ENCODE measurements at places on chromosomes 12 and 14.
A peak's percentile ranks its signal among the peaks of the same experiment; 100 is the strongest.

DNA sequence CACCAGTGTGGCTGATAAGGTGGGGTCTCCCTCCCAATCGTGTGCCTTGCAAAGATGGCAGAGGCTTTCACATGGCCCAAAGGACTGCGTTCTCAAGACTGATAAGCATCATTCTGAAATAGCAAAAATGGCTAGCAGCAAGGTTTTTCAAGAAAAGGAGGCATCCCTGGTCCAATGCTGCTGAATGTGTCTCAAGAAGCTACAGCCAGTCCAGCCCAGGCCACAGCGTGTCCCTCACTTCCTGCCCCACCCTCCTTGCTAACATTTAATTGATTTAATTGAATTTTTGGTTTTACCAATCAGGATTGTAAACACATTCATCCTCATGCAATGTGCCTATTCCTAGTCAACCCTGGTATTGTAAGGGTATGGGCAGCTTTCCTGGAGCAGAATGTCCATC lies 55.9 kb downstream of the C14orf132 start:
- DNase-seq = no peak

GRCh38 chr14:50335389-50335788 lies 23.3 kb downstream of the DMAC2L start:
- no peak for DNase-seq

GRCh38 chr14:68181519-68182326 lies 362.1 kb downstream of the RAD51B start:
- no peak for DNase-seq

DNA sequence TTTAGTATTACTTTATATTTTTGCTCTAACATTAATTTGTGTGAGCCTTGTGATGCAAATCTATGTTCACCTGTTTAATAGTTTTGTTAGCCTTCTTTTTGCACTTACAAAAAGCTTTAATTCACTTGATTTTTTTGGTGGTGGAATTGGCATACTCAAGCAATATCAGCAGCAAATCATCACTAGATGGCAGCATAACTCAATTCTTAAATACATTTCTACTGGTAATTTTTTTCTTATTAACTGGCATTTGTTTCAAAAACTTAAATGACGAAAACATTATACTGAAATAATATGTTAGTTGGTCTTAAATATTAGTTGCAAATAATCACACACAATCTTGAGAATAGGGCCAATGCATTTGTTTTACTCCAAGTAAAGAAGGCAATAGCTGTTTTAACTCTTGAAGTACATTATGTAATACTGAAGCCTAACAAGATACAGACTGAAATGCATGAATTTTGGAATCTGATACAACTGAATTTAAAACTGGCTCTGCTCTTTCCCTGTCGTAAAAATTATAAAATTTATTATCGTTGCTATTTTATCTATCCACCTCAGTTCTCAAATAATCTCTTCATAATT lies 151.5 kb downstream of the ATXN7L3B start:
- no peak for DNase-seq

- no peak for DNase-seq
These were observed 28.3 kb downstream of the OAS2 start for GRCh38 chr12:113006641-113007040.

DNA sequence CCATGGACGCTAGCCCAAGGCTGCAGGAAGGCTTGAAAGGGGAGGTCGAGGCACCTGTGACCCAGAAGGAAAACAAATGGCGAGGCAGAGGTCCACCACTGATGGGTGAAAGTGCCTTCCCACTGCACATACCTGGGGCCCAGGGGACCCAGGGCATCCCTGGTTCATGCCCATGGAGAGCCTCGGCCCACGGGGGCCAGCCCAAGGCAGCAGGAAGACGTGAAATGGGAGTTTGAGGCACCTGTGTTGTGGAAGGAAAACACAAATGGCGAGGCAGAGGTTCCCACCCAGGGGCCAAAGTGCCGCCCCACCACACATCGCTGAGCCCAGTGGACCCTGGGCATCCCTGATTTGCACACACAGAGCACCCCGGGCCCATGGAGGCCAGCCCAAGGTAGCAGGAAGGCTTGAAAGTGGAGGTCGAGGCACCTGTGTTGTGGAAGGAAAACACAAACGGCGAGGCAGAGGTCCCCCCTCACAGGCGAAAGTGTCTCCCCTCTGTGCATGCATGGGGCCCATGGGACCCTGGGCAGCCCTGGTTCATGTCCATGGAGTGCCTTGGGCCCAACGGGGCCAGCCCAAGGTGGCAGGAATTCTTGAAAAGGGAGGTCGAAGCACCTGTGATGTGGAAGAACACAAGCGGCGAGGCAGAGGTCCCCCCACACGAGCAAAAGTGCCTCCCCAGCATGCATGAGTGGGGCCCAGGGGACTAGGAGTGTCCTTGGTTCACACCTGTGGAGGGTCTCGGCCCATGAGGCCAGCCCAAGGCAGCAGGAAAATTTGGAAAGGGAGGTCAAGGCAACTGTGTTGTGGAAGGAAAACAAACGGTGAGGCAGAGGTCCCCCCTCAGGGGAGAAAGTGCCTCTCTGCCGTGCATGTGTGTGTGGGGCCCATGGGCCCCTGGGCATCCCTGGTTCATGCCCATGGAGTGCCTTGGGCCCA lies 383.3 kb downstream of the ALG10 start:
- DNase-seq = no peak

DNA sequence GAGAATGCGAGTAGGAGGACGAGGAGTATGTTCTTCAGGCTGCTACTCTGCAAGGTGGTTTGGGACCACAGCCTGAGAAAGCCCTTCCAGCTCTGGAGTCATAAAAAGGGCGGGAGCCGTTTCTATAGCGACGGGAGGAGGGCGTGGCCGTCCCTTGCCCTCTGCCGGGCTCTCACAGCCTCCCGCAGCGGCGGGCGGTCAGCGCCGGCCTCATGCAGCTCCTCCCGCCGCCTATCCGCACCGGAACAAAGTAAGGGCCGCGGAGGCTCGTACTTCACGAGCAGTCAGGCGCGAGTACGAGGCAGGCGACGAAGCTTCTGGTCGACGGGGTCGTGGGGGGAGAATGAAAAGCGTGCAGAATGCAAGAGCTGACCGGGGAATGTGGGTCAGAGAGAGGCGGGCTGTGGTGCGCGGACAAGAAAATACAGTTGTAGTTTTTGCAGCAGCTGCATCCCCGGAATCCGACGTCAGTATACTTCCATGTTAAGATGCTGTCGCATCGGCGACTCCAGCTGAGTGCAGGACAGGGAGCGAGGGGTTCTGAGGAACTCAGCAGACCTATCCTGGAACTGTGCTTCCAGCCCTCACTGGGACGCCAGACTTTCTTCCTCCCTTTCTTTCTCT lies at the start of gene DYRK4:
DYRK4 (plus strand) TSS at position 175 of the 624 bp plus-strand sequence; CDS start at position 213, 38 bp downstream.
- no peak for DNase-seq

GRCh38 chr14:51293912-51294389 lies 53.9 kb downstream of the TMX1 start:
- no peak for DNase-seq

DNA sequence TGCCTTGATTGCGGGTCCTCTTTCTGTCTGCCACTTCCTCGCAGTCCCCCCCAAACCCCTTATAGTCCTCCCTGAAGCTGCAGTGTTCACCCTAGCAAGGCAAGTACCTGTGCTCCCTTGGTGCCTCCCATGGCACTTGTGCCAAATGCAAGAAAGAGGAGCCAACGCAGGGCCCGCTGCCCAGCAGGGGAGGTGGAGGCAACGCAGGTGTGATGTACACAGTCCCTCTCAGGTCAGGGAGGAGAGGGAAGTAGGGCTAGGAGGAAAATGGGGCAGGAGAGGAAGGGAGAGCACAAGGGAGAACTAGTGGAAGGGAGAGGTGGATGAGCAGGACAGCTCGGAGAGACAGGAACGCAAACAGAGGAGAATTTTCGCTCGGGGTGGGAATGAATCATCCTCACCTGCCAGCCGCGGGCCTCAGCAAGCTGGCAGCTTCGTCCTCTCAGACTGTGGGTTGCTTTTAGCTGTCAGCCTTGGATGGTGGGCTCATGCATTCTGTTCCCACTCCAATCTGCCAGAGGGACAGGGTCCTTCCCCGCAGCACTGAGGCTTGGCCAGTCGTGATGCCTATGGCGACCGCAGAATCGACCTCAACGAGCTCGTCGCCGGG lies 357.0 kb downstream of the CACNA1C start:
- DNase-seq = no peak

GRCh38 chr12:114339626-114340025 lies 66.3 kb downstream of the TBX5 start:
- no peak for DNase-seq

GRCh38 chr14:88630565-88630964 lies 67.7 kb downstream of the ZC3H14 start:
- DNase-seq = no peak

DNA sequence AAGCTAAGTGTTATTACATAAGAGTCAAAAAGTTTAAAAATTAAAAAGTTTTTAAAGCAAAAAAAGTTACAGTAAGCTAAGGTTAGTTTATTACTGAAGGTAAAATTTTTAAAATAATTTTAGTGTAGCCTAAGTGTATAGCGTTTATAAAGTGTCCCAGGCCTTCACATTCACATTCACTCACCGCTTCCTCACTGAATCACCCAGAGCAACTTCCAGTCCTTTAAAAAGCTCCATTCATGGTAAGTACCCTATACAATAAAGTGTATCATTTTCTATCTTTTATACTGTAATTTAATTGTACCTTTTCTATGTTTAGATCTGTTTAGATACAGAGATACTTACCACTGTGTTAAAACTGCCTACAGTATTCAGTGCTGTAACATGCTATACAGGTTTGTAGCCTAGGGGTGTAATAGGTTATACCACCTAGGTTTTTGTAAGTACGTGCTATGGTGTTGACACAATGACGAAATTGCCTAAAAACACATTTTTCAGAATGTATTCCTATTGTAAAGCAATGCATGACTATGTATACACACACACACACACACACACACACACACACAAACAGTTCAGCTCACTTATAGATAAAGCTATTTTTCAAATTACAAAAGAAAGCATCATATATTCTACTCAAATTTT lies 3.7 kb downstream of the CLEC14A start:
- no peak for DNase-seq

DNA sequence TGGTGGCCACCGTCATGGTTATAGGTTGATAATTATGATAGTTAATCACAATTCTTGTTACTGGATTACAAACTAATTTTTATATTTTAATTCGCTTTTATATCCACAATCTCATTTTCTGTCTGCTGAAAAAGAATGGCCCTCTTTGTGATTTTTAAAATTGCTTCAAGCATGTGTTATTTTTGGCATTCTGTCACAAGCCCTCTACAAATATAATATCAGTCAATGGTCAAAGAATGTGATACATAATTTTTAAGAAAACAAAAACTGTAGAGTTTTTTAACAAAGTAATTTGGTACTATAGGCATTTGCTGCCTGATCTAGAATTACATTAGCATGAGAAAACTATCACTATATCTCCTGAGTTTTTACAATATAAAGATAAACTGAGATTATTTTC lies 352.0 kb upstream of the TMTC1 start:
- no peak for DNase-seq

GRCh38 chr12:123859035-123859434 lies 96.9 kb downstream of the DNAH10 start:
- no peak for DNase-seq

DNA sequence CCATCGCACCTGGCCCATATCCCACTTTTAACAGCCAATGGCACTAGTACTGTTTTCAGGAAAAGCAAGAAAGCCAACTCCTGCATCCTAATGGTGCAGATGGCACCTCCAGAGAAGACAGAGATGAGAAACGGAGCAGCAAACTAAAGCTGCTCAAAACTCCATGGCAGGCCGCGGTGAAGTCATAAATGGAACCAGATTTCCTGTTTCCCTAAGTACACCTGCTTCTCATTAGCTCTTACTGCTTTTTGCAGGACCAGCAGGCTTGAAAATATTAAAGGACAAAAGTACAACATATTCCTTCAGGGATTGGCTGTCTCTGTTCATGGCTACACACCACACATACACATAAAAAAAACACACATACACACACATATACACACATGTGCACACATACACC lies 36.7 kb upstream of the LGALS3 start:
- DNase-seq = no peak

GRCh38 chr12:121626853-121627640 lies 717 bp downstream of the ORAI1 start:
- DNase-seq = peak; percentile 94

DNA sequence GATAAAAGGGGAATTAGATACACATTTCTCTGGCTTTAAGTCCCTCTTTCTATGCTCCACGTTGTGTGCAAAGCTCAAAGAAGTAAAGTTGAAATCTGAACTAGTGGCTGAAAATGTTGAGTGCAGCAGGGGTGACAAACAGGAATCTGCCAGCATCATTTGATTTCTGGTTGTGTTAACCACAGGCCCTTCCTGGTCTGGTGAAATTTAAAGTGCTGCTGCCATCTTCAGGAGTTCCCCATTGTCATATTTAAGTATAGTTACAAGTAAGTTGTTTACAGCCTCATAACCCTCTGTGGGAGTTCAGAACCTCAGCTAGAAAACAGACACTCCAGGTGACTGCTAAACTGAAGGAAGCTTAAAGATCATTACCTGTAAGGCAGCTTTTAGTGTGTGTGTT lies 90.9 kb upstream of the CCDC196 start:
- no peak for DNase-seq

- DNase-seq = no peak
These were observed 144.6 kb downstream of the ETV6 start for GRCh38 chr12:11793921-11794710.

DNA sequence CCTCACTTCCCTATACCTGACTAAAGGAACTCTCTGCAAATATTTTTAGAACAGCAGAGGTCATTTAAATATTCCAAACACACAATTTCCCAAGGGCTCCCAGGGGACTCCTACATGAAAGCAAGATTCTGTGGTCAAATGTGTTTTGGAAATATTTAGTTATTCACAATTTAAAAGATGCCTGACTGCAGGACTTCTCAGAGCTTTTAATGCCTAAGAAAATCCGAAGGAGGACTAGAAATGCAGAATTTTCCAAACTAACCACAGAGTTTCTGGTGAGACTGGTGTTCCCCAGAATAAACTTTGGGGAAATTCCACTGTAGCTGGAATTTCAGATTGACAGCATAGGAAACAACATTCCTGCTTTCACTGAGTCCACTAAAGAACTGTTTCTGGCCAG lies 84.8 kb upstream of the MAP1LC3B2 start:
- DNase-seq = no peak

DNA sequence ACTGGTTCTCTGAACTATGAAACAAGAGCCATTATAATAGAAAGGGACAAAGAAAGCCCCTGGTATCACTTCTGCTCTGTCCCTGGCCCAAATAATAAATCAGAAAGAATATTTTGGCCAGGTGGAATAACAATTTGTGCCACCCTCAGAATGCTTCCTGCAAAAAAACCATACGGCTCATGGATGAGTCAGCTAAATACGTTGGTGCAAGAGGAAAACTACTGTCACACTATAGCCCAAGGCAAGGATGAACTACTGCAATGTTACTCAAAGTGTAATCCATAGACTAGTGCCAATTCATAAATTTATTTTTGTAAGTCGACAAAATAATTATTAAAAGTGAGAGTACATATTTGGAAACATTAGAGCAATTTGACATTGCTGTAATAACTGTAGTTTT lies 68.2 kb downstream of the ANKS1B start:
- DNase-seq = no peak

All from stimulated activated CD8-positive, alpha-beta memory T cell treated with anti-CD3 and anti-CD28 coated beads, Interleukin-15, amount 100 ng/mL, for 4 hours (primary cell).